ENCODE measurements at places on chromosomes 4 and X.

GRCh38 chr4:18463987-18464559, 442.5 kb upstream of the LCORL start:
- DNase-seq = no peak

DNA sequence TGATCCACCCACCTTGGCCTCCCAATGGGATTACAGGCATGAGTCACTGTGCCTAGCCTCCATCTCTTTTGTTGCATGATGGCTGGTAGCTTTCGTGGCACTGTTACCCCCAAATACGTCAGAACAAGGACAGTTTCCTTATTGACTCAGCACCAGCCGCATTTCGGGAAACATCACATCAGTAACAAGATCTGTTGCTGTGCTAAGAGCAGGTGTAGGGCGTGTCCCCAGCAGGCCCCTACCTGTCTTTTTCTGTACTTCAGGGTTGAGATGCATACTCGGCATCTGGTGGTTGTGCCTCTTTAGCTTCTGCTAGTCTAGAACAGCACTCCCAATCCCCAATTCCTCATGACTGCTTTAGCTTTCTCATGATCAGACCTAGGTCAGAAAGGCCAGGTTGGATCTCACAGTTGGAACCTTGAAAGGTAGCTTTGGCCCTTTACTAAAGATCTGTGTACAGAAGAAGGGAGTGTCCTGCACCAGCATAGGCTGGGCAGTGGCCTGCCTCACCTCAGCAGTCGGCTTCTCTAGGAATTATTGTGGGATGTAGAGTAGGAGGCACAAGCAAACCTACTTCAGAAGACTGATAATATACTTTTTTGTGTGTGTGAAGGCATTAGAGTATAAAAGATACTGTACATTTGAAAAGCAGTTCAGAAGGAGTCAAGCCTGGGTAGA, 36.8 kb downstream of the NSD2 start:
- DNase-seq = no peak

DNA sequence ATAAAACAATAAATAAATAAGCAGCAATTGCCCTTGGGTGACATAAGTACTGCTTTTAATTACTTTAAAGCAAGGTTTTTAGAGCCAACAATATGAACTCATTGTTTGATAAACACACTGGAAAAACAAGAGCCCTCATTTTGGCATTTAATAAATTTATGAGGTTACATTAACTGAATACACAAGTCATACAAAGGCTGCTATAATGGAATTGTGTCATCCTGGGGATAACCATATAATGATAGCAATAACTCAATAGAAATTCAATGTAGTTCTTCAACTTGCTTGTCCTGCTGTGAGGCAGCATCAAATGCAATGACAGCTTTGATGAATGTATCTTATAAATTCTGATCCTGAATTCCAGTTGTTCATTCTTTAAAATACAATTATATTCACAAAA, 1512.5 kb downstream of the STIM2 start:
- no peak for DNase-seq

DNA sequence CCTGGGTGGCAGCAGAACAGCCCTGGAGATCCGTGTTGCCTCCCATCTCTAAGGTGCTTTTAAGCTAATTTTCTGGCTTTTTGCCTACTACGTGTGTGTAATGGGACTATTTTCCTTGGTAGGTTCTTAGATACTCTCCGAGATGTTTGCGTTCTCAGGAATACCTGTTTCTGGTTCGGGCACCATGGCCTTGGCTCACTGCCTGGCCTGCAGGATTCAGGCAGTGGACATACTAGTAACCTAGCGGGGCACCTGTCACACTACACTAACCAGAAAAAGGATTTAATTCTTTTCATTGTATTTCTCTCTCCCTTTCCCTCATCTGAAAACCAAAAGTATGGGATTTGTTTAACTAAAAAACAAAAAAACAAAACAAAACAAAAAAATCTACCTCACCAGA, 29.2 kb downstream of the FHIP1A start:
- no peak for DNase-seq

GRCh38 chrX:6159468-6159867, 69.2 kb downstream of the NLGN4X start:
- DNase-seq = no peak

- DNase-seq = peak; percentile 33
Observed at GRCh38 chr4:174222266-174222872, 61.1 kb downstream of the FBXO8 start.

GRCh38 chr4:104868533-104868932, 278.1 kb upstream of the TET2 start:
- DNase-seq = no peak

GRCh38 chrX:22339459-22339858, 66.7 kb downstream of the CBLL2 start:
- DNase-seq = no peak

GRCh38 chrX:20147561-20147960, 5.9 kb upstream of the EIF1AX start:
- DNase-seq = no peak

DNA sequence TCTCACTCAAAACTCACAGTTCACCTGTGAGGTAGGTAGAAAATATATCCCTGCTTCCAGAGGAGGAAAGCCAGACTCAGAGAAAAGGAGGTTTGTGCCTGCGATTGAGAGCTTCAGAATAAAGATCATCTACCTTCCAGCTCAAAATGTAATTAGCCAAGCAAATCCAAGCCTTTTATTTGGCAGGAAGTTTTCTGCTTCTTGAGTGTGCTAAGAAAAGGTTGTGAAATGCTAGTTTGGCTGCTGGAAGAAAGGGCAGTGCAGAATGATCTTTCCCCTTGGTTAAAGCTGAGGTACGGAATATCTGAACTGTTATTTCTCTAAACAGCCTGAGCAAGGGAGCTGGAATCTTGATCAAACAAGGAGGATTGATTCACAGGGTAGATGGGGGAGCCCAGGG, 59.7 kb upstream of the VCX3B start:
- DNase-seq = no peak

- no peak for DNase-seq
Observed at GRCh38 chr4:127505203-127505602, 127.6 kb upstream of the INTU start.

DNA sequence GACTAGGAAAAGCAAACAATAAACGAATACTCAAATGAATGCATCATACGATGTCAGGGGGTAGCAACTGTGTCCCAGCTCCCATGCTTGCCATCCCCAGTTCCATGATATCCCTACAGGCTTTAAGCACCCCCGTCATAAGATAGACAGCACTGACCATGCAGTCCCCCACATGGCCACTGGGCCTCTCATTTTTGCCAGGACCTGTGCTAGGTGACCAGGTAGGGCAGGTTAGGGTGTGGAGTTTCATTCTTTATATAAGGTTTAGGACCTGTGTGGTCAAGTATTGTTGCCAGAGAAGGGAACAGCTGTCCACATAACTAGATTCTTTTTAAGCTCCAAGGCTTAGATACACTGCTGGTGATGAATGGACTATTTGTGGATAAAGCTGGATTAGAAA, 9.7 kb downstream of the PPEF2 start:
- DNase-seq = peak; percentile 39

GRCh38 chrX:101759000-101759399, 99.3 kb upstream of the ARMCX2 start:
- DNase-seq = peak; percentile 46

DNA sequence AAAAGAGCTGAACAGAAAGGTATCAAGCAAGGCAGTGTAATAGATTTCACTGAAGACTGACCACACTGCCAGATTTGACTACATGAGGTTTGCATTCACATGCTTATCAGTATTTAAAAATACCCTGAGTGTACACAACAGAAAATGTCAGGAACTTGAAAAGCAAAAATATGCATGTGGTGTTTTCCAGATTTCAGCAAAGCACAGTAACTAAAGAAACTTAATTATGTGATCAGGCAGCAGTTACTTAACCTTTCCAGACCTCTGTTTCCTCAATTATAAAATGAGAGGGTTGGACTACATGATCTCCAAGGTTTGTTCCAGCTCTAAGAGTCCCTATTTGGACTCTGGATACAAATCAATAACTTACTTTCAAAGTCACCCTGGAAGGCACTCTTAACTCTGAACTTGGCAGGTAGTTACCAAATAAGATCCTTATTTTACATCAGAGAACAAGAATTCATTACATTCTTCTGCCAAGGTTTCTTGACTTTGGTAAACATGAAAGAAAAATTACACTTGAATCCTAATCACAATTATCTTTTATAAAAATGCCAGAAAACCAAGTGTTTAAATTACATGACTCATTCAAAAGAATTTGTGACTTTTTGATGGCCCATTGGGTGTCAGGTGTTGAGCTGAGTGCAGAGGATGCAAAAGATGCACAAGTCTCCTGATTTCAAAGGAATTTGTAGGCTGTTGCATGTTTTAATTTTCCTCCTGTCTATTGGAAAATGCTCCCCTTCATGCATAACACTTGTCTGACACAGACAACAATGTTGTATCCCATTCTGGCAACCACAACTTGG, 241.6 kb downstream of the MGST2 start:
- no peak for DNase-seq

GRCh38 chrX:52556741-52557140, 39.9 kb upstream of the XAGE1B start:
- no peak for DNase-seq

GRCh38 chrX:69182818-69183380, 17.6 kb upstream of the PJA1 start:
- DNase-seq = no peak

- DNase-seq = no peak
Observed at GRCh38 chr4:185738038-185738552, 73.9 kb downstream of the SORBS2 start.

- no peak for DNase-seq
Observed at GRCh38 chrX:138917781-138918180, 206.3 kb upstream of the FGF13 start.

DNA sequence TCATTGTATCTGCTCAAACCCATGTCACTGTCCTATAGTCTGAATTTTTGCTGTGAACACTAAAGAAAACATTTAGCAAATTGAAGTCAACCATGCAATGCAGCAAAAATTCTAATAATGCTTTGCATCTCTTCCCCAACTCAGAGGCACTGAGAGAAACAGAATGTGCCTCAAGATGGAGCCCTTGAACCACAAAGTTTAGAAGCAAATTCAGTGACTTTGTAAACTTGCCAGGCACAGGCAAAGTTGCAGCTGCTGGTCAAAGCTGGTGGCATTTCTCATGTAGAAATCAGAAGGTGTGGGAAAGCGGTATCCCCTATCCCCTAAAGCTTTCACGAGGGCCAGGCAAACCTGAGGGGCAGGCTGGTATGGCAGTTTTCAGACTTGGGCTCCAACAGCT, 121.7 kb upstream of the DIPK2B start:
- peak; percentile 14 for DNase-seq

DNA sequence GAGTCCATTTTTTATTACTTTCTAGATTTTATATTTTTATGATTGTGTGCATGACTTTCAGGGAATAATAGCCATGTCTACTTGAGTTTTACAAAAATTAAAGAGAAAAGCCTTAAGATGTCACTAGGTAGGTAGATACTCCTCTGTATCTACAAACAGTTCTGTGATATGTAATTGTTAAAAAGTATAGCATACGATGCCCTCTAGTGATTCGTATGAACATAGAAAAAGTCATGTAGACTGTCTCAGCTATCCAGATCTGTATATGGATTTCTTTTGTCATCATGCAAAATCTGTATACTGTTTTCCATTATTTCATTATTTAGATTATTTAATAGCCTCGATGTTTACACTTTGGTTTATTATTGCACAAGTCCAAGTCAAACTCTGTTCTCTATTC, 856.6 kb downstream of the CENPC start:
- peak; percentile 10 for DNase-seq

DNA sequence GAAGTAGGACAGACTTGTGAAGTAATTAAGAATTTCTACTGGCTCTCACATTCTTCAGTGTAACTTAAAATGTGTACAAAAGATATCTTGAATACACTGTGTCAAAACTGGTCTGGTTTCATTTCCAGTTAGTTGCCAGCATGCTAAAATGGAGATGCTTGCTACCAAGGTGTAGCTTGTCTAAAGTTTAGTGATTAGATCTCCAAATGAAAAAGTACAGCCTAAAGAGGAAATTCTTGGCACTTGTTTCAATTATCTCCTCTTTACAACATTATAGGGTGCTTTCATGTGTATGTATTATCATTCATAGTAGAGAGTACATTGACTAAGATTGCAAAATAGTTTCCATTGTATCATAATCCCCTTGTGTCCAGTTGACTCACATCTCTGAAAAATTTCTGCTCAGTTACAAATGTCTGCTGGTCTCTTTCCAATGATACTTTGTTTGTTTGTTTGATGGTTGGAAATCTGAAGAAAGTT, 97.3 kb upstream of the SPRY1 start:
- no peak for DNase-seq

DNA sequence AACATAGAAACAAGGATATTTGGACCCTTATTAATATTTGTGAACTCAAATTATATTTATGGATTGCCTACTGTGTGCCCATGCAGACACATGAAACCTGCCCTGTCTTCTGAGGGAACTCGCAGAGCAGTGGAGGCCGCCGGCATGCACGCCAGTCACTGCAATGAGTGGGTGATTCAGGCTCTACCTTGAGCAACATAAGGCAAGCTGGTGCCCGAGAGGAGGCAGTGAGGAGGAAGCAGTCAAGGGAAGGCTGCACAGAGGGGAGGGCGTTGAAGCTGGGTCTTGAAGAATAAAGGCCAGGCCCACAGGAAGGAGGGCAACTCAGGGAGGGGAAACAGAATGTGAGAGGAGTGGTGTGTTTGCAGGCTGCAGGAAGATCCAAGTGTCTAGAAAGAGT, 52.8 kb downstream of the PPEF2 start:
- DNase-seq = no peak

GRCh38 chr4:184007891-184008290, 102.8 kb downstream of the STOX2 start:
- DNase-seq = no peak

DNA sequence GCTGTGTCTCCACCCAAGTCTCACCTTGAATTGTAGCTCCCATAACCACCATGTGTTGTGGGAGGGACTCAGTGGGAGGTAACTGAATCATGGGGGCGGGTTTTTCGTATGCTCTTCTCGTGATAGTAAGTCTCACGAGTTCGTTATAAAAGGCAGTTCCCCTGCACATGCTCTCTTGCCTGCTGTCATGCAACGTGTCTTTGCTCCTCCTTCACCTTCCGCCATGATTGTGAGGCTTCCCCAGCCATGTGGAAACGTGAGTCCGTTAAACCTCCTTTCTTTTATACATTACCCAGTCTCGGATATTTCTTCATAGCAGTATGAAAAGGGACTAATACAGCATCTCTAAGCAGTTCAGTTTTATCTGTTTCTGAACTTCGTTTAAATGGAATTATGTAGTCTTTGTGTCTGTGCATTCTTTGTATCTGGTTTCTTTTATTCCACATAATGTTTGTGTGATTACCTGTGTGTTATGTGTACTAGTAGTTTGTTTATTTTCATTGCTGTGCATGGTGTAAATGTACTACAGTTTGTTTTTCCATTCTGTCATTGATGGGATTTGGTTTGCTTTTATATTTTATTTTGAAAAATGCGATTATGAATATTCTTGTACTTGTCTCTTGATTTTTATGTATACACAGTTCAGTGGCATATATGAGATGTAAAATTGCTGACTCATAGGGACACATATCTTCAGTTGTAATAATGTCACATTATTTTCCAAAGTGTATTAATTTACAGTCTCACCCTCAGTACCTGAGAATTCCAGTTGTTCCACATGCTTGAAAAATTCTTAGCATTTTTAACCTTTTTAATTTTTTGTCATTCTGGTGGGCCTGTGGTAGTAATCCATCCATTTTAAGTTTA, 304.9 kb downstream of the GBA3 start:
- DNase-seq = no peak

Measured in HEK293T (cell line).